ENCODE measurements at places on chromosomes 2 and 18.

GRCh38 chr18:41989508-41989907 lies 34.5 kb downstream of the PIK3C3 start:
- no peak for DNase-seq

GRCh38 chr2:65300134-65300760 lies 72.6 kb downstream of the ACTR2 start:
- DNase-seq: no peak

- DNase-seq: no peak
These were observed 355.2 kb upstream of the UBE2E3 start for GRCh38 chr2:180625006-180625844.

DNA sequence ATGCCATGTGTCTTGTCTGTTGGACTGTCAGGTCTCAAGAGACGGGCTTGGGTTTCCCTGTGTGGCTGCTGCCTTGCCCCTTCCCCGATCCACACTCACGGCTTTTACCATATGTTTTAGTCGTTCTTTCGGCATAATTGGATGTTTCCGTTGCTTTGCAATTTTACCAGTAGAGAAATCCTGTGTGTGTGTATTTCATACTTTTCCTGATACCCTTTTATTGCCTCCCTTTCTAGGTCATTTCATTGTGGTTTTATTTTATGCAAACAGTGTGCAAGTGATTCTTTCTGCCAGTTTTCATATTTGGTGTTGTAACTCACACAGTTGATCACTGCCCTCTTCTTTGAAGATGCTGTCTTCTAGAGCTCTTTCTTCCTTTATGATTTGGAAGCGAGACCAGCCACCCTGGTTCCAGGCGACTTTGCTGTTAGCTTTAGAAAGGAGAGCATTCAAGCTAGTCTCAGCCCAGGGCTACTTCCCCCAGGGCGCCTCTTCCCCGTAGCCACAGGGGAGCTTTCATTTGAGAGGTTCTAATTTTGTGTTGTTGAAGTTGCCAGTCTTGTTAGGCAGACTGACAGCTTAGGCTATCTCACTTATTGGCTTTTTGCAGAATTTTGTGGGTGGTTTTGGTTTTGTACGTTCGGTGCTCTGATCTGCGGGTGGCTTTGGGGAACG lies 17.0 kb downstream of the SH3BP4 start:
- DNase-seq: no peak

GRCh38 chr2:128666596-128666995 lies 347.9 kb upstream of the HS6ST1 start:
- DNase-seq: no peak

- DNase-seq: peak; percentile 85
These were observed 12.2 kb downstream of the WNT10A start for GRCh38 chr2:218892693-218893348.

GRCh38 chr2:208066016-208066415 lies 40.7 kb upstream of the PLEKHM3 start:
- DNase-seq: no peak

- DNase-seq: no peak
These were observed 58.9 kb upstream of the GATA6 start for GRCh38 chr18:22110461-22110924.

DNA sequence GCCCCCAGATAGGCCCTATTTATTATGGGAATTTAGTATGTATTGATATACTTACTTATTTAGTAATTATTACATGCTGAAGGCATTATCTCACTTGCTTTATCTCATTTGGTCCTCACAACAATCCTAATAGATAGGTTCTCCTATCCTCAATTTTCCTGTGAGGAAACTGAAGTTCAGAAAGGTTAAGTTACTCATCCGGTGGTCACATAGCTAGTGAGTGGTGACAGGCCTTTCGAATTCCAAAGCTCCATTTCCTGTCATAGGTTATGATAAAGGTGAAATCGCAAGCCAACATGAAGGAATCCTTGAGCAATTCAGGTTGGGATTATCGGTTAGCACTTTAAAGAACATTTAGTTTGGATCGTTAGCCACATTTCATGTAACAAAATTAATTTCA lies 33.3 kb downstream of the NAB1 start:
- no peak for DNase-seq

- no peak for DNase-seq
These were observed 170.5 kb upstream of the COPS8 start for GRCh38 chr2:236915186-236915585.

DNA sequence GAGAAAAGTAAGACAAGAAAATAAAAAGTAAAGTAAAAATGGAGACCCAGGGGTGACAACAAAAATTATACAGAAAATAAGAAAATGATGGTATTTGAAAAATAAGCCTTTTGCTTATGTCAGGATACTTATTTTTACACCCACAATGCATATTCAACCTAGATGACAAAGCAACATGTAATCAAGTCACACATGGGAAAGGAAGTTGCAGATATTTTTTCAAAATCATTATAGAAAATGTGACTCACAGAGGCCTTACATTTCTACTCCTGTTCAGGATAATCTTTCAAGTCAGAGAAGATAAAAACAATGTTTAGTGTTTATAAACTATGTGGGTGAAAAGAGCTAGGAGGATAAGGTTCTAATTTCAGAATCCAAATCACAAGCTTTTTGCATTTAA lies 275.3 kb upstream of the UBE2E3 start:
- DNase-seq: no peak

DNA sequence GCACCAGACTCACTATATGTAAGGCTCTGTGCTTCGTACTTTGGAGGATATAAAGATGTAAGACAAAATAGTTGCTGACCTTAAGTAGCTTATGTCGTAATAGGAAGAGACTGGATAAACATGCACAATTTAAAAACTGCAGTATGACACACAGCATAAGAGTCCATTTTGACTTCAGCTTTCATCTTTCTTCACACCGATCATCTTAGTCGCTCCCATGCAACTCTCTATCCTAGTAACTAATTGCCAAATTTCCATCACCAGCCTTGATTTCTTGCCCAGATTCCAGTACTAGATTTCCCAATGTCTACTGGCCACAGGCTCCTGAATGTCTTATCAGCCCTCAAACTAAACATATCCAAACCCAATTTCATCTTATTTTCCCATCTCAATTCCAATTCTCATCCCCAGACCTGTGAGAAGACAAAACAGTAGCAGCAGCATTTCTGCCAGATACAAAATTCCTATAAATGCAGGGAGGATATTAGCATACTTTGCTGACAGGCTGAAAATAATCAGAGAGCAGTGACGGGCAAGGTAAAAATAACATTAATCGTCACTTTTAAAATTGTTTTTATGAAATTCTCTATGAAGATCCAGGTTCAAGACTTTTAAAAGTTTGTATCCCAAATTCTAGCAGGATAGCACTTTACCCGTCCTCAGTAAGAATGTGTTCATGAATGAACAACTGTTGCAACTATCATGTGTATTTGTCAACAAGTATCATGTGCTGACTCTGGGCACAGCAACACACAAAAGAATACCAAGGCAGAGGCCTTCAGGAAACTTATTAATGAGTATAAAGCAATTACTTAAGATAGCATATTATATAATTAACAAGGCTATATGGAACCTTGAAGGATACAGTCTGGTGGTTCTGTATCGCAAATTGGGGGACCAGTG lies 42.2 kb downstream of the KIDINS220 start:
- DNase-seq: no peak

GRCh38 chr18:11112286-11112685 lies 37.1 kb downstream of the PIEZO2 start:
- DNase-seq: no peak

- DNase-seq: peak; percentile 33
These were observed at the start of gene GALNT3 for GRCh38 chr2:165793779-165794535. Gene GALNT3 (minus strand): TSS chr2:165794247. CDS start chr2:165770700, 23,547 bp downstream.

DNA sequence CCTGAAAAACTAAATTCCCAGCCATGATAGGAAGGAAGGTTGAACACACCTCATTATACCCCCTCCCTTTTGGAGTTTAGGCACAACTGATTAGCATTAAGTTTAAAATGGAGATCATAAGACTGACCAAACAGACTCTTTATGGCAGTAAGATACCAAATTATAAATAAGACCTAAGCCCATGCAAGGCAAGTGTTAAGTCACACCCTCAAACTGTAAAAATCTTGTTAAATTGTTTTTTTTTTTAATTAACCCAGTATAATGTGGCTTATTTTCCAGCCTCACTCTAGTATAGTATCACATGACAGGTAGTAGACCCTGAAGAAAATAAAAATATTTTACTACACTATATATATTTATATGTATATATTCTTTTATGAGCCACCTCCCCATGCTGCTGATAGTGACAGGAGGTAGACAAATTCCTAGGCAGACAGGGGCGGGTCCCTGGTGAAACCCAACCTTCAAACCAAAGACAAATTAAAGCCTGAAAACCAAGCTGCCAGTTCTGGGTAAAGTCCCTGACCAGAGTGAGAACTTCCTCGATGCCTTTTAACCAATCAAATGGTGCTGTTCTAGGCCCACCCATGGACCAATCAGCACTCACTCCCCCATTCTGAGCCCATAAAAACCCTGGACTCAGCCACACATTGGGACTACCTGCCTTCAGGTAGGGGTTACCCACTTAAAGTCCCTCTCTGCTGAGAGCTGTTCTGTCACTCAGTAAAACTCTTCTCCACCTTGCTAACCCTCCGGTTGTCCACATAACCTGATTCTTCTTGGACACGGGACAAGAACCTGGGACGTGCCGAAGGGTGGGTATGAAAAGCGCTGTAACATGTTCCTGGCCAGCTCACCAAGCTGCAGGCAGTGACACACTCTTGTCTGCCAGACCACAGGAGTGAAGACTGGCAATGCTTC lies 123.9 kb upstream of the B3GNT2 start:
- DNase-seq: no peak

- no peak for DNase-seq
These were observed 47.1 kb downstream of the IKZF2 start for GRCh38 chr2:213104092-213104902.

DNA sequence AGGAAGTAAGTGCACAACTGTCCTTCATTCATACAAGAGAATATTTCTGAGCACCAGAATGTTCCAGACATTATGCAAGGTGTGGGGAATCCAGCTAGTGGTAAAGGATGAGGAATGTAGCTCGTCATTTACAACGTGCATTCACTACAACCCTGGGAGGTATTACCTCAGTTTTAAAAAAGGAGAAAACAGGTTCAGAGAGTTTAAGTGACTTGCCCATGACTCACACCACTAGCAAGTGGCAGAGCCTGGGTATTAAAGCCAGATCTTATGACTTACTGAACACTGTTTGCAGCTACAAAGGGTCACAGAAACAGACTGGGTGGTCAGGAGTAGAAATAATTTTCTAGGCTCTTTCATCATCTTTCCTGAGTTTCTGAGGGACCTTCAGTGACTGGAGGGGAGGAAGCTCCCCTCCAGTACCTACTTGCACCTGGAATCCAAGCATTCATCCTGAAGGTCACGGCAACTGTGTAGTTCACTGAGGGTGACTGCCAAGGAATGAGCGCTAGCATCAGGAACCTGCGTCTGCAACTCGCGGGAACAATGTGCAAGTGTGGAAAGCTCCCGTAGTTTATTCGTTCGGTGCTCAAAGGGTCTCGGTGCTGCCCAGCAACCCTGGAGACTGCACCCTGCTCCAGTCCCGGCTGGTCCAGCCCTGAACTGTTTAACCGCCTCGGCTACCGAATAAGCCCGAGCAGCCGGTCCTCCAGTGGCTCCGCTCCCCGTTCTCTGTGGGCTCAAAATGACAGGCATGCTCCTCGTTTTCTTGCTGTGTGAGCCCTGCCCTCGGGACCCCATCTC lies 647 bp downstream of the CCDC121 start:
- DNase-seq: peak; percentile 17

GRCh38 chr2:174686430-174686829 lies 77.8 kb downstream of the CHRNA1 start:
- no peak for DNase-seq

- DNase-seq: no peak
These were observed 46.5 kb upstream of the SLC1A4 start for GRCh38 chr2:64942693-64943092.

GRCh38 chr2:39407516-39408296 lies 29.4 kb downstream of the MAP4K3 start:
- DNase-seq: no peak

GRCh38 chr18:49716035-49716434 lies 97.3 kb downstream of the ACAA2 start:
- DNase-seq: no peak

- DNase-seq: no peak
These were observed 13.8 kb upstream of the SGPP2 start for GRCh38 chr2:222410534-222410933.

DNA sequence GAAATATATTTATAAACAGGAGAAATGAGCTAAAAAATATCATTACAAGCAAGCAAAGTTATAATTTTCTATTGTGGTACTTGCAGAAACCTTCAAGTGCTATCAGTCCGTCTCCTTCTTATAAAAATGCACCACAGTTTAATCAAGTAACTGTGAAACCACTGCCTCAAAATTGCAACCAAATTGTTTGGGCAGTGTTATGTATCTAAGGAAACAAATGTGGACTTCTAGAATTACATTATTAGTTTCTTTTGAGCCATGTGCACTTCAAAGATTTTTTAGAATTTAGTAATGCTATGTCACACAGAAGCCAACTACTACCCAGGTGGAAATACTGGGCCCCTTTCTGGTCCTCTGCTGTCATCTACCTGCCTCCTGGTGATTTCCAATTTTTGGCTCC lies 495.6 kb downstream of the NYAP2 start:
- DNase-seq: no peak

DNA sequence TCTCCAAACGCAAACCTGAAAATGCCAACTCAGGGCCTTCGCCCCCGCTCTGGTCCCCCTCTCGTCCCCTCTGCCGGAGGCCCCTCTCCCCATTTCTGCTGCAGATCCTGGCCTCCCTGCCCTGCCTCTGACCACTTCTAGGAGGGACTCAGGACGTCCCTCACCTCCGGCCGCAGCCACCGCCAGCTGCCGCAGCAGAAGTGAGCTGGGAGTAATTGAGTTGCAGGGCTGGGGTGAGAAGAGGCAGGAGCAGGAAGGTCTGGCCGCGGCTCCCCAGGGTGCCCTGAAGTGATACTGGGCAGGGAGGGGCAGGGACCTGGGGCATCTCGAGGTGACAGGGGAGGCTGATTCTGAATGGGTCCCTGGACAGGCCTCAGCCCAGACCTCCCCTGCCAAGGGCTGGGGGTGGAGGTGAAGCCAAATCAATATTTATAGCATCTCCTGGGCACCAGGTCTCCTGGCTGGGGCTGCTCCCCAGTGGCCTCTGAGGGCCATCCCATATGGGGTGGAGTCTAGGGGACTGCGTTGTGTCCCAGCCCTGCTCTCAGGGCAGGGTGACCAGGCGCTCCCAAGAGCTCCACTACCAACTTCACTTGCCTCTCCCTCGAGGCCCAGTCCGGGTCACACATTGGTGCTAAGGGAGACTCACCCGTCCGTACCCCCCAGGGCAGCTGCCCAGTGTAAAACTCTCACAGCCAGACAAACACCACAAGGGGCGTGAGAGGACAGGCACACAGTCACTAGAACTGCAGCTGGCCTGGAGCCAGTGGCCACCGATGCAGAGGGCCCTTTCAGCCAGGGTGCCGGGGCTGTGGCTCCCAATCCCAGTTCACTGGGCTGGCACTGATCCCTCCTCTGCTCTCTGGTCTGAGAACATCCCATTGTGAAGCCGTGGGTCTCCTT lies 33.0 kb downstream of the KCNIP3 start:
- no peak for DNase-seq

- DNase-seq: peak; percentile 21
These were observed 58.7 kb upstream of the SP3 start for GRCh38 chr2:174023591-174024523.
